Activated CD4-positive, alpha-beta memory T cell treated with anti-CD3 and anti-CD28 coated beads, Interleukin-2, amount 10 ng/mL, durations not matched to agents 7 days and 5 days (primary cell): ENCODE measurements at places on chromosomes 2 and 18. TPM values are rescaled to one million over a fixed set of nuclear protein-coding genes. Genes with fewer than 3 reads are reported as not detected.

PLGLB2 gene
- total RNA-seq, result 1.3 TPM

CELF4 gene
- total RNA-seq, result not detected

SERPINB3 gene
- total RNA-seq, result not detected

VWA3B gene
- not detected for total RNA-seq

CXCR1 gene
- 3.0 TPM for total RNA-seq

VIT gene
- not detected for total RNA-seq

INHA gene
- total RNA-seq, result not detected
